ENCODE measurements at places on chromosomes 12 and 14.

- DNase-seq = no peak
Observed at GRCh38 chr12:57657744-57658143, 24.7 kb upstream of the B4GALNT1 start.

GRCh38 chr12:59408431-59408830 is 187.4 kb upstream of the SLC16A7 start:
- no peak for DNase-seq

DNA sequence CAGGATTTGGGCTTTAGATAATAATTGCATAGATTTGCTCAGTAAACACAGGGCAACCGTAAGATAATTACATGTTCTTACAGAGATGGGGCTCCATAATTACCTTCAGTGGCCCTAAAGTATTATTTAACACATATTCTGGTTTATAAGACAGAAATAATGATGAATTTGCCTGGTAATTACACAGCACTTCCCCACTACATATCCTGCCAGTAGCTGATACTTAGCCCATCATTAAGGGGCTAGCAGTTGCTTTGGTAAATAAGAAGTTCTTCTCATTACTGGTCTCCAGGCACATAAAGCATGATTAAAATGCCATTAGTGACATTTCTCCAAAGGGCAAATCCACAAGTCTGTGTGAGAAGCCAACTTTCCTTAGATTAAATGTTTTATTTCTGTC is 158.7 kb downstream of the NUAK1 start:
- no peak for DNase-seq

GRCh38 chr12:50058743-50059312 is 1.4 kb downstream of the ASIC1 start:
- no peak for DNase-seq

DNA sequence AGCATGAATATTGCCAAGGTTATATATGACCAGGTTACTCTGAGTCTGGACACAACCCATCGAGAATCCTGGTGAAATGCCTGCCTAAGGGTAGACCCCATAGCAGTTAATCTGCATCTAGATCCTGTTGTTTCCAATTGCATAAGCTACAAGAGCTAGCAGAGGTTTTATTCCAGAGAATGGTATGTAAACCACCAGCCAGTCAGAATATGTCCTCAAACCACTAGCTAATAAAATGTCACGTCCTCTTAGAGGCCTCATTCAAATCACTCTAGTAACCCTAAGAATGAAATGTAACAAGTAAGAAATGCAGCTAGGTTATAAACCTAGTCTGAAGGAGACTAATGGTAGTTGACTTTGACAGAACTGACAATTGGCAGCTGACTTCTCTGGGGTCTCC is 9.0 kb upstream of the YLPM1 start:
- no peak for DNase-seq

DNA sequence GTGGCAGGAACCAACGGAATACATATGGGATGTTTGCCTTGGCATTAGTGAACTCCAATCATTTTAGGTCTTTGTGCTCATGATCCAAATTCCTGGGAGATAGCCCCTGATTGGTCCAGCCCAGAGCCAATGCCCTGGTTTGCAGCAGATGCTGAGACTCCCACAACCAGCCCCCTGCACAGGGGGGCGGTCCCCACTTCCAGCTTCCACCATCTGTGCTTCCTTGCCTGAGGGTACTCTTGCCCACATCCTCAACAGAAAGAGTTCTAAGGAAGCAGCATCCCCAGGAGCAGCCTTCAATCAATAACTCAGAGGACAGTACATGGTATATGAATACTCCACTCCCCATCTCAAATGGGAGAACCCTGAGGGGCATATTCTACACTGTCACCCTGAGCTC is 39.7 kb upstream of the FICD start:
- no peak for DNase-seq

- DNase-seq = no peak
Observed at GRCh38 chr12:120670667-120671066, 16.3 kb upstream of the MLEC start.

- DNase-seq = no peak
Observed at GRCh38 chr12:26001530-26001929, 43.0 kb downstream of the RASSF8 start.

DNA sequence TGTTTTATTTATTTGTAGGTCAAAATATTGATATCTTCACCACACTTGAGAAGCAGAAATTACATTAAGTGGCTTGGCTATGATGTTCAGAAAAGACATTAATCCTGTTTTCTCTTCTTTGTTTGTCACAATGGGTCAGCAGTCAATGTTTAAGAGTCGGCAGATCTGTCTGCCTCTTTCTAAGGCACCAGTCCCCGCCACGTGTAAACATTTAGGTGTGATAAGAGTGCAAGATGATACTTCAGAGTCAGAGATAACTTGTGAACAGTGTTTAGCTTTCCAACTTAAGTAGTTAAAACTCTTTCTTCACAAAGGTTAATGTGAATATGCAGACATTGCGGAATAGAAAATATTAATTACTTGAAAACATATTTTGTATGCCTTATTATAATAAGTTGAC is 160.9 kb downstream of the OTOGL start:
- no peak for DNase-seq

GRCh38 chr12:78645956-78646355 is 218.6 kb upstream of the SYT1 start:
- DNase-seq = no peak

DNA sequence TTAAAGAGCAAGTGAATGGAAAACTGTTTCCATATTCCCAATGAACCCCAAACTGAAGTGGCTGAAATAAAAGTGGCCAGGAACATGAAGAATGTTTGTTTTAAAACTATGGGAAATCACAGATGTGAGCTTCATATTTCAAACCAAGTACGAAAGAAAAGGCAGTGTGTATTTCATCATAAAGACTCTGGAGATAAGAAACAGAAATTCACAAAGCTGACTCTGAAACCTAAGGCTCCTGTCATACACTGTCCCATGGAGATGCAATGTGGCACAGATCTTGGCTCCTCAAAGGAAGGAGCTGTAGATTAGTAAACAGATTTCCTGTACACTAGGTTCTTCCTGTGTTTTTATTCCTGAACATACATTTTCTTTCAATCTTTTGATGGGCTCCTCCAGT is 304.4 kb downstream of the MED13L start:
- no peak for DNase-seq

- DNase-seq = no peak
Observed at GRCh38 chr12:109718390-109718789, 4.8 kb downstream of the FAM222A start.

DNA sequence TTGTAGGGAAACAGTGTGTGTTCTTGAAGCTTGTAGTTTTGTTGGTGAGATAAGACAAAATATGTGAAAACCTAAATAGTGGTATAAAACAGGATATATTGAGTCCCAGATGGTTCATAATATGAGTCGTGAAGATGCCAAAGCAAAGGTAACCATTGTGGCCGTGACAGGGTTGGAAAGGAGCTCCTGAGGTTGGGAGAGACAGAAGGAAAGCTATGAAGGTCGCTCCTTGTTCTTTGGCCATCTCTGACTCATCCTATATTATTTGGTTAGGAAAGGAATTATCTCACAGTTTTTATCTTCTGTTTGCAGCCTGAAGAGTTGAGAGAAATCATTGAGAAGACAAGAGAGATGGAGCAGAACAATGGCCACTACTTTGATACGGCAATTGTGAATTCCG is 27.1 kb downstream of the ATP6V1D start:
- DNase-seq = no peak

- DNase-seq = no peak
Observed at GRCh38 chr12:89889062-89889461, 180.4 kb upstream of the ATP2B1 start.

GRCh38 chr14:37087520-37087919 is 84.9 kb downstream of the SLC25A21 start:
- no peak for DNase-seq

- DNase-seq = no peak
Observed at GRCh38 chr12:15794836-15795235, 5.6 kb upstream of the EPS8 start.

- DNase-seq = no peak
Observed at GRCh38 chr12:101045486-101046464, 164.3 kb downstream of the SLC5A8 start.

DNA sequence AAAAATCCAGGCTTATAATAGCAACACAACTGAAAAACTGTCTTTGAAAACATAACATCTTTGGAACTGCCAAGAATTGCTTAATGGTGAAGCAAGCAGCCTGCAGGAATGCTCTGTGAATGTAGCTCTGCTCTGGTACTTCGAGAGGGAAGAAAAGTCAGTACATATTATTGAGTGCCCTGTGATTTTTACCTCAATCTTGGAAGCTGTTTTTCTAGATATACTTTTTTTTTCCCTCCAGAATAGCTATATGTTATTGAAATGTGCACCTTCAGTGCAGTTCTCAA is 508.1 kb downstream of the PCNX1 start:
- DNase-seq = no peak

DNA sequence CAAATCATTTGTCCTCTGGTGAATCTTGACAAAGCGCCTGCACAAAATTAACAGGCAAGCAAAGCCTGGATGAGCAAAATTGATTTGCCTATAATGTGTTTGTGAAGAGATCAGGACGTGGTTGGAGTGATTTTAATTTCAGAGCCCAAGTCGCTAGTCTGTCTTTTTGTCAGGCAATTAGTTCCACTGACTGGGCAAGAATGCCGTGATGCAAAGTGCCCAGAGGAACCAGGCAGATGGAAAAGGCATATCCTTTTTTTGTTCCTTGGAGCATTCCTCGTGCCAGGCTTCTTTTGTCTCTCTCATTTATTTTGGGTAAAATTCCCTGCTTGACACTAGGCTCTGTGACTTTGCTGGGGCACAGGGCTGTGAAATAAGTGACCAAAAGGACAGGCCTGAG is 65.9 kb upstream of the CCDC198 start:
- DNase-seq = no peak

- DNase-seq = no peak
Observed at GRCh38 chr14:103442288-103442687, 57.1 kb downstream of the MARK3 start.

DNA sequence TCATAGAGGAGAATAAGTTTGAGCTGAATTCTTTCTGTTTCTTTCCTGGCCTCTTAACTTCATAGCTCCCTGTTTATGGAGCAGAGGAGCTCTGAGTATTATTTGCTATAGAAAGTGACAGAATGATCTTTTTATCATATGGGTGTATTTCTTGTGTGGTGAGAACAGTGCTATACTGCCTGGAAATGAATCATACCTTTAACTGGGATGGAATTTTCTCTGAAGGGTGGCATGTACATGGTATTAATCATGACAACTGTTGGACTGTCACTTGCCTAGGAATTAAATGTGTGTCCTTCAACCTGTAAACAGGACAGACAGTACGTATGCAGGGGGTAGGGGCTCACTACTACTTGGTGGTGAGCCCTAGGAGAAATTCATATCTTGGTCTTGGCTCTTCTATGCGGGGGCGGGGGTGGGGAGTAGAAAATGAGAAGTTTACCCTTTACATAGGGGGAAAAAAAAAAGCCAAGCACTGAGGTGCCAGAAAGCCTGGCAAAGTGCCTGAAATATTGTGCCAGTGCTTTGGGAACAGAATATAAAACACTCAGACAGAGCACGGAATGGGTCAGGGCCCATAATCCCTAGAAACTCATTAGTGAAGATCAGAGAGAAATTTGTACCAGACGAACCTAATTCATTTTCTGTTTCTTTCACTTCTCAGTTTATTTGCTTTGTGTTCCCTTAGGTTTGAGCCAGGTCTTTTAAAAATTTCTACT is 33.8 kb downstream of the ARMH4 start:
- DNase-seq = no peak

DNA sequence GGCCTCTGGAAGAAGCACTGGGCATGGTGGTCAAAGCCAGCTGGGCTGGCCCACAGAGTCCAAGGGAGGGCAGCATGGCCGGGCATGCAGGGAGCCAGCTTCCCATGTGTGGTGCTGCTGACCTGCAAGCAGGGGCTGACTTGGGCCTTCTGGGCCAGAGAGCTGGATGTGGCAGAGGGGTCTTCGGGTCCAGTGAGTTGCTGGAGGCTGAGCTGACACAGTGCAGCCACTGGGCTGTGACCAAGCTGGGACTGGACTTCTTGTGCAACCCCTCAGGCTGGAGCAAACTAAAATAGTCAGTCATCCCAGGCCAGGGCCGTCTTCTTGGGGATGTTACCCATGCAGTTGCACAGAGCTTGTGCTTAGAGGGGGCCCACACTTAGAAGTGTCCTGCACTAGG is 7.3 kb upstream of the RIN3 start:
- no peak for DNase-seq

GRCh38 chr12:61750604-61751003 is 509.6 kb upstream of the USP15 start:
- DNase-seq = no peak

- no peak for DNase-seq
Observed at GRCh38 chr12:62606654-62607053, 140.0 kb downstream of the MON2 start.

GRCh38 chr14:101865288-101865687 is 99.1 kb upstream of the DYNC1H1 start:
- DNase-seq = no peak

GRCh38 chr12:101747697-101748096 is 8.4 kb upstream of the SYCP3 start:
- no peak for DNase-seq

Measured in hematopoietic multipotent progenitor cell treated with erythropoietin and hydrocortisone succinate and interleukin-3 and kit ligand, for 8 days (in vitro differentiated cells).